Myocyte (in vitro differentiated cells): ENCODE measurements at places on chromosomes 11 and 22. TPM values are rescaled to one million over a fixed set of nuclear protein-coding genes. Genes with fewer than 3 reads are reported as not detected.

DNA sequence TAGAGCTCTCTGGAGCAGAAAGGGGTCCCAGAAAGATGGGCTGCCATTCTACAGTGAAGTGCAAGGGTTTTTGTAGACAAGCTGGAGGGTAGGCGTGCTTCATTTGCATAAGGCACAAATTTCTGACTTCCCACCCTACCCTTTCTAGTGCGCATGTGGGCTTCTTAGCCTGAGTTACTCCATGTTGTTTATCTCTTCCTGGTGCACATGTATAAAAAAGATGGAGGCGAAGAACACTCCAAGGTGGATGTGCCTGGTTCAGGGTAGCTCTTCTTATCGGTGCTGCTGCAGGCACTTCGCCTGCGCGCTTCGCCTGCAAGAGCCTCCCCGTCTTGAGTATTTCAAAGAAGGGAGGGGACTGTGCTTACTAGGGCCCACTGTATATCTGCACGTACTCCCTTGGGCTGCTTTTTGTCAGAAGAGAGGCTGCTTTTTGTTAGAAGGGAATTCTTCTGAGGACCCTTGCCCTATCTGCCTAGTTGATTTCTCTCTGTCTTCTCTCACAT is 1047.3 kb upstream of the CNTN5 start:
- DNase-seq = no peak

DNA sequence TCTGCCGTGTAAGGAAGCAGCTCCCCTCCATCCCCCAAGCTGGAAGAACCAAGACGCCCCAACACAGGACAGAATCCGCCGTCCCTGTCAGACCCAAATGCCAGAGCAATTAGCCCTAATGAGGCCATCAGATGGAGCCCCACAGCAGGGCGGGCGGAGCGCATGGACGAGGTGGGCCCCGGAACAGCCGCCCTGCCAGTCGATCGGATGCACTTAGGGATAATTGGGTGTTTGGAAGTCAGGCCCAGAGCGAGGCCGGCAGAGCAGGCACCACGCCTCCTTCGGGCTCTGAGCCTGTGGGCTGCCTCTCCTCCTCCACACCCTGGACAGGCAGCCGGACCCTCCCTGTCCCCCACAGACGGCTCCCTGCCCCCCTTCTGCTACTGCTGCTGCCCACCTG is 5.5 kb upstream of the TH start:
- DNase-seq = no peak

GRCh38 chr11:2797121-2797711 is 88.4 kb downstream of the CDKN1C start:
- DNase-seq = no peak

- no peak for DNase-seq
These were observed 46.2 kb downstream of the AP2A2 start for GRCh38 chr11:971731-972365.

GRCh38 chr11:8342821-8343681 is 79.4 kb upstream of the LMO1 start:
- peak; percentile 85 for DNase-seq

GRCh38 chr22:22605074-22605404 is 39.4 kb upstream of the GGTLC2 start:
- no peak for DNase-seq

HBG2 gene
- total RNA-seq = not detected in 2 replicates

MIOX gene
- not detected in 2 replicates for total RNA-seq
